ENCODE measurements at places on chromosomes 13 and 19.

- no peak for DNase-seq
These were observed 8.4 kb downstream of the ZNF763 start for GRCh38 chr19:11973019-11973810.

DNA sequence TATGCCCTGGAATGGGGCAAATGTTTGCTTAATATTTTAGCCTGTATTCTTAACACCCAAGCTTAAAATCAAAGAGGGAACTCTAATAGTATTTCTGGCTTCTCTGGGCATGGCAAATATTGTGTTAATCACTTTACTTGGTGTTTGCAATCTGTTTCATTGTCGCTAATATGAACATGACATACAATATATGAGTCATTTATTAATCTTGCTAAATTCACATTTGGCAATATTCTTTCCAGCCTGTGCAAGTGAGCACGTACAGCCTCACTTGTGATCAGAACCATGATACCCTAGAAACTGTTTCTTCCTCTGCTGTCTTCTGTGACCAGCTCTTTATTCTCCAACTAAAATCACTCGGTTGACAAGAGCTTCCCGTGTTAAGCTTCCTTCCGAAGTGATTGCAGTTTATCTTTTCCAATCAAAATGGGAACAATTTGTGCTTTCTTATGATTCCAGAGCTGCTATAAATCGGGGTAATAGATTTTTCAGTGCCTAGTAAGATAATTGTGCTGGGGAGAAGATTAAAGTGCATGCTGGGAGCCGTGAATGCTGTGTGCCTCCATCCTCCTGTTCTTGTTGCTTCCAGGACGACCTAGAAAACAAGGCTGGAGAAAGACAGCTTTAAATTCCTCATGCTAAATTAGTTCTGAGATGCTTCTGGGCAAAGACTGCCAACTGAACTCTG lies 153.0 kb upstream of the TMTC4 start:
- DNase-seq: no peak

DNA sequence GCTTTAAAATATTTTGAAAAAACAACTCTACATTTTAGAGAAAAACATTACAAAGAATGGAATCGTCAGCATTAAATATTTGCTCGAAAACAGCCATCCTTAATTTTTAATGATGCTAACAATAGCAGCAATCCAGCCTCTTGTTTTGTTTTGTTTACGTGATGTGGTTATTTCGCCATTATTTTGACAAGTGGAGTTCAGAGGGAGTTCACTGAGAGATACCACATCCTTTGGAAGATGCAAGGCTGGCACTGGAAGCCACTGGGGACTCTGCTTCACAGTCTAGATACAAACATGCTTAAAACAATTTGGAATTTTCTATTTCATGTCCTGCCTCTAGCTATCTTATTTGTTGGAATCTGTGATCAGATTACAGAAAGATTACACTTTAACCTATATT lies 556.3 kb downstream of the PCDH17 start:
- no peak for DNase-seq

DNA sequence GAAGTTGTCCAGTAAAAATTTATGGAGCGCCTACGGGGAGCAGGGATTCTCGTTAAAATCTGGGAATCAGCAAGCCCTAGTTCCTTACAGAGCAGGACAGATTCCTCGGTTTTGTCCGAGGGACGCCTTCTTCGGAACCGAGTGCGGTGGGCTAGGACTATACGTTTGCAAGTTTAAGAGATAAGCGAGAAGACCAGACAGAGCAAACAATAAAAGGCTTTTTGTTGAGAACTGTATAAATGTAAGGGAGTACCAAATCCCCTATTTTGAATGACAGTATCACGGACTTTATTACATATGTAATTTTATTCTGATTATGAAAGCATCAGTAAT lies 971 bp upstream of the ANKRD10 start:
- DNase-seq: no peak

DNA sequence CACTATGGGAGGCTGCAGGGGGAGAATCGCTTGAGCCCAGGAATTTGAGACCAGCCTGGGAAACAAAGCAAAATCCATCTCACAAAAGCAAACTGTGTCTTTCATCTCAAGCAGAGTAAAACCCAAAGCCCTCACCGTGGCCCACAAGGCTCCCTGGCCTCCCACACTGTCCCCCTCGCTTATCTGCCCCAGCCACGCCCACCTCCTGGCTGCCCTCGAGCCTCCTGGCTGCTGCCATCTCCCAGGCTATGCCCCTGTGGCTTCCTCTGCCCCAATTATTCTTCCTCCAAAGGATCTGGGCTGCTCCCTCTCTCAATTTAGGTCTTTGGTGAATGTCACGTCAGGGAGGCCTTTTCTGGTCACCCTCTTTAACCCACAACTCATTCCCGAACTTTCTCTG lies 3.6 kb downstream of the RABAC1 start:
- DNase-seq: no peak

- DNase-seq: no peak
These were observed 844.5 kb downstream of the DIAPH3 start for GRCh38 chr13:59319276-59319675.

DNA sequence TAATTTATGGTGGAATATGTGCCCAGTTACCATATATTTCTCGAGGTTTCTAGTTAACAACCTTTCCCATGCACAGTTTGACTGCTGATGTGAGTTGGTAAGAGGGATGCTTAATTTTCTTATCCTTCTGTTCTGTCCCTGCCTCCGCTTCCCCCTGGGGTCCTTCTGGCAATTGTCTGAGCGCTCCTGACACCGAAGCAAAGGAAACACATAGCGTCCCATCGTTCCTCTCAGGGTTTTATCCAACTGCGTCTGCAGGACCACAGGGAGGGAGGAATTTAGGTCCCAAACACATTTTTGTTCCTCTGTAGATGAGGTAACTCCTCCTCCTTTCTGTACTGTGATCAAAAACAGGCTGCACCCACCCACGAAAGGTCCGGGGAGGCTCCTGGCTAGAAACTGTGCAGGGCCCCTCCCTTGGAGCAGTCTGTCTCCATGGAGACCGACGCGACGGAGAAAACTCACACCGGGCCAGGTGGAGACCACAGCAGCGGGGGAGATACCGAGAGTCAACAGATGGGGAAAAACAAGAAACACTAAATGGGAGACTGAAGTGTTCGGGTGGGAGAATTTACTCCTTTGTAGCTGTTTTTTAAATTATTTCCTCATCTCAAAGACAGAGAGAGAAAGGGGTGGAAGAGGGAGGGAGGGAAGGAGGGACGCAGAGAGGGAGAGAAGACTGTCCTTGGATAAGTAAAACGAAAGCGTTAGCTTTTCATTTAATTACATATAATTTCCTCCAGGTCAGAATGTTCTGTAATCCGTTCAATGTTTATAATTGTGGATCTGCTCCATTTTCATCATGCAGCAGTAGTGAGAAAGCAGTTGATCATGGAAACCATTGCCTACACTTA lies 191.8 kb upstream of the NBEA start:
- DNase-seq: no peak

DNA sequence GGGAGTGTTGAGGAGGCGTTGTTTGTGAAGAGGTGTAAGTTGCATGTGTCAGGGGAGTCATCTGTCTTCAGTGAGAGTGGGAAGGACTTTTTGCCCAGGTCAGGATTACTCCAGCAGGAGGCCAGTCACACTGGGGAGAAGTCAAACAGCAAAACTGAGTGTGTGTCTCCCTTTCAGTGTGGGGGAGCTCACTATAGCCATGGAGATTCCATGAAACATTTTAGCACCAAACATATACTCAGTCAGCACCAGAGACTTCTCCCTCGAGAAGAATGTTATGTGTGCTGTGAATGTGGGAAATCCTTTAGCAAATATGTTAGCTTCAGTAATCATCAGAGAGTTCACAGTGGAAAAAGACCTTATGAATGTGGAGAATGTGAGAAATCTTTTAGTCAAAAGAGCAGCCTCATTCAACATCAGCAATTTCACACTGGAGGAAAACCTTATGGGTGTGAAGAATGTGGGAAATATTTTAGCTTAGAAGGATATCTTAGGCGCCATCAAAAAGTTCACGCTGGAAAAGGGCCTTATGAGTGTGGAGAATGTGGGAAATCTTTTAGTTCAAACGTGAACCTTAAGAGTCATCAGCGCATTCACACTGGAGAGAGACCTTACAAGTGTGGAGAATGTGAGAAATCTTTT lies 8.4 kb upstream of the ZNF587 start:
- DNase-seq: no peak

Data from GM19239 (cell line).